Dorsolateral prefrontal cortex (tissue), 122 donors: ENCODE measurements at places on chromosomes 7 and 10.

DNA sequence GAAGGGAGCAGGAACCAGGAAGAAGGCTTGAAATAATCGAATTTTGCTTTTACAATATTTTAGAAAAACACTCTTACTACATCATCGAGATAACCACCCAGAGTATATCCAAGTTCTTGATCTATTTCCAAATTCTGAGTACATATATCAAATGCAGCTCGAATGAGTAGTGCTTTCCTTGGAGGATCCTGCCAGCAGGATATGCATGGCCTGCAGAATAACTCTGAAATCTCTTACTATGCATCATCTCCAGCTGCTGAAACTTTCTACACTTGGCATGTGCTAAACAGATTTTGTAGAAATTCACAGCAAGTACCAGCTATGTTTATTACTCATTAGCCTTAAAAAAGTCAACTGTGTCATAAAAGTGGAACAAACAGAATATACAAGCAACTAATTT, 44.0 kb upstream of the ANK3 start:
- DNase-seq = no peak

DNA sequence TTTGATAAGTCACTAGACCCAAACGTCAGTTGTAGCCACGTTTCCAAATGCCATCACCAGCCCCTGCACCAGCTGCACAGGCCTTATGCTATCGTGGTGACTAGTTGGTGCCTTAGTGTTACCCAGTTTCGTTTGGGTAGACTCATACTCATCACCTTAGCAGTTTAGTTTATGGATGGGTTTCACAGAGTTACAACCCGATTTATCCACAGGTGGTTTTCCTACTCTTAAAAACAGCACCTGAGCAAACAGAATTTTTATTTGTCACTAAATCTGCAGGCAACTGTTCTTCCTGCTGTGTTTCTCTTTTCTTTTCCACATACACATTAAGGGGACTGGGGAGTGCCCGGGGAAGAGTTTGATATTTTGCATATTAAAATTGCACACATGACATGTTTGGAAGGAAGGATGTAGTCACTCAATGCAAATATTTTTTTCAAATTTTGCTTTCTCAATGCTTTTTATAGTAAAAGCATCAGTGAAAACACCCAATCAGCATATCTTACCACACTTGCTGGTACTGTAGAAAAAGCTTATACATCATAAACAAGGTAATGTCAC, 41.6 kb downstream of the PDSS1 start:
- DNase-seq = no peak

GRCh38 chr10:88314362-88314761, 268.8 kb downstream of the RNLS start:
- DNase-seq = no peak

DNA sequence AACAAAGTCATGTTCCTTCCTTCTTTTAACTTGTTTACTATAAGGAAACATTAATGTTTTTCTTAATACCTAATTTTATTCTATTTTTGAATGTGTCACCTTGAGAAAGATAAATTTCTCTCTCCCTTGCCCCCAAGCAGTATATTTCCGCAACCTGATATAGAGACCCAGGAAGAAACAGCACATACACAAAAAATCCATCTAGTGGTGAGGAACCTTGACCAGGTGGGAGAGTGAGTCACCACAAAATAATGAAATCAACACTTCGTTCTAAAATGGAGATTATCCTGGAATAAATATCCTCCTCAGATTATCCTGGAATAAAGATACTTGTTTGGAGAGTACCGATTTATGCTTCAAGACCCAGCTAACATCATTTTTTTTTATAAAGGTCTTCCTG, 232.9 kb upstream of the PTN start:
- no peak for DNase-seq

DNA sequence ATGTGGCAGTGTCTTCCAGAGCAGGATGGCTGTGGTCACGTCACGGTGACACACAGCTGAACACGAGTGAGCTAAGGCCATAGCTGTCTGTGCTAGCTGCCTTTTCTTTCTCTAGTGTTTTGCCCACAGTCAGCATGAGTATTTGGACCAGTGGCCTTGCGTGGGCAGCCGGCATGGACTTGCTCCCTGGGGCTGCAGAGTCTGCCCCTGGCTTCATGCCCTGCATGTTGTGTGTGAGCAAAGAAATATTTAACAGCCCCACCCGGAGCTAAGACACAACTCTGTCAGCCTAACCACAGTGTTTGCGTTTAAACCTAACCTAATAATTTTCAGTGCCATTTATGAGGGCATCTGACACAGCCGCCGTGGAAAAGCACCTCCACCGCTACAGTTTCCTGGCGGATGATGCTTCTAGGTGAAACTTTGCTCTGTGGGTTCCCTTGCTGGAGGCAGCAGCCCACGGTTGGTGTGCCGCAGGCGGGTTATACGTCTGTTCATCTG, 14.6 kb downstream of the CHST12 start:
- no peak for DNase-seq

- DNase-seq = no peak
Measured at GRCh38 chr10:118732245-118733165, 22.3 kb downstream of the CACUL1 start.

DNA sequence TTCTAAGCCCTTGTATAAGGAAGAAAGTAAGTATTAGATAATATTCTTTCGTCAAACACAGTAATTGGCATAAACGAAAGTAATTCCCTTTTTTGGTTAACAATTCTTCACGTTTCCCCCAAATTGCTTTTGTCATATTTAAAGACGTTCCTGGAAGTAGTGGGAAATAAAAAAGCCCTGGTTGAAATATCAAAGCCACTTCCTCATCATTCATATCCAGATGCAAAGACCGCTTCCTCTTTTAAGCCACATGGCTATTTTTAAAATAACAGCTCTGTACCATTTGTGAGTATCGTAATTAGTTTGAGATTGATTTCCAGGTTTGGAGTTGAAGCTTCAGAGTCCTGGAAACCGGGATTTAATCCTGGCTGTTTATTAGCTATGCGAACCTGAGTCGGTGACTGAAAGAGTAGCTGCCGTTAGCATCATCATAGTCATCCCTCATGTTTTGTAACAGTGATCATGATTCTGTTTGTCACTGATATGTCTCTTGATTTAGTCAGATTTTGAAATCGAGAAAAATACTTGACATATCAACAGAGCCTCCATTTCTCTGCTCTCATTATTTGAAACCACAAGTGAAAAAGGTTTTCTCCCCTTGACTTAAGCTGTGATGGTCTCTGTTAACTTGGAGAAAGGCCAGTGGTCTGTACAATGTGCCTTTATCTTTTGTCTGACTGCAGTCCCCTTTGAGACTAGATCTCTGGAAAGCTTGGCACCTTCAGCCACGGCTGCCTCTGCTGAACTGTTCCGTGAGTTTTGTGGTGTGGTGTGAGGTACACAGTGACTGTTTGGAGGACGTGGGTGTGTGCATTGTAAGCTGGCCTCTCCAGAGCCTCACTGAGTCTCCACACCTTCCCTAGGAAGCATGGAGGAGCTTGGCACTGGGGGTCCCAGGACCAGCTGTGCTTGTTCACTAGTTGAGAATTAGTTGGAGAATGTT, 18.1 kb downstream of the OPTN start:
- no peak for DNase-seq

GRCh38 chr7:6461946-6462550, 14.3 kb upstream of the DAGLB start:
- no peak for DNase-seq

DNA sequence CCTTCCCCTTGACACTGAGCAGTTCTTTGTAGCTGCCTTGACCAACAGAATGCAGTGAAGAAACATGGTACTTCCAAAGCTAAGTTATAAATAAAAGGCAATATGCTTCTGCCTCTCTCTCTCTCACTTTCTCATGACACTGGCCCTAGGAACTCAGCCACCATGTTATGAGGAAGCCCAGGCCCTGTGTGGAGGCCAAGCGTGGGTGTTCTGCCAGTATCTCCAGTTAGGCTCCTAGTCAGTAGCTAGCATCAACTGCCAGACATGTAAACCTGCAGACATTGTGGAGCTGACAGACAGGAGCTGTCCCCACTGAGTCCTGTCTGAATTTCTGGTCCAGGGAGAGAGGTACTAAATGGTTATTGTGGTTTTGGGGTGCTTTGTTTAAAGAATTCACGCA, 45.2 kb downstream of the TMEM209 start:
- DNase-seq = no peak

GRCh38 chr7:144869082-144869481, 33.2 kb upstream of the TPK1 start:
- DNase-seq = no peak

GRCh38 chr10:86108696-86109095, 257.9 kb downstream of the GRID1 start:
- DNase-seq = no peak
